ENCODE measurements at places on chromosomes 13 and 19. TPM values are rescaled to one million over a fixed set of nuclear protein-coding genes. Genes with fewer than 3 reads are reported as not detected.

BCKDHA gene
- total RNA-seq = 23.0 TPM

FPR1 gene
- not detected for total RNA-seq

- no peaks in the 10 kb centered on the region for H3K27me3 ChIP-seq
- peaks cover 17% of the 10 kb centered on the region for H3K4me1 ChIP-seq
- no peak for DNase-seq
- H3K36me3 ChIP-seq = peaks cover 24% of the 10 kb centered on the region
- no peak overlapping the region for H3K27ac ChIP-seq
- H3K4me3 ChIP-seq = no peak overlapping the region
Measured at GRCh38 chr19:50030937-50031336, 5.1 kb downstream of the ZNF473 start.

GRCh38 chr19:12766051-12766521 lies 9.3 kb downstream of the HOOK2 start:
- DNase-seq = peak; percentile 95
- H3K36me3 ChIP-seq = peaks cover 57% of the 10 kb centered on the region
- peak overlapping the region; percentile 42 for H3K4me3 ChIP-seq
- peaks cover 12% of the 10 kb centered on the region for H3K4me1 ChIP-seq
- H3K27ac ChIP-seq = peak overlapping the region; percentile 55
- H3K27me3 ChIP-seq = no peaks in the 10 kb centered on the region

DNA sequence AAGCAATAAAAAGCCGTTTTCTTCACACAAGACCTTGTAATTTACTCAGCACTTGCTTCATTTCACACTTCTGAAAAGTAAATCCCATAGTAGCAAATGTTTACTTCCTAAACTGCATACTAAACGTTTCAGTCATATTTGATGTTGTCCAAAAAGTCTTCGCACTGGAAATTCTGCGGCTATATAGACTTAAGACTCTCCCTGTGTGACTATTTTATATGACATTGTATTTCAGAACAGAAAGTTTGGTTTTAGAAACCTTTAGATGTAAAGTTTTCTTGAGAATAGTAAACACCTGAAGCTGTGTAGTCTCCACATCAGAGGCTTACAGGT lies 29.6 kb downstream of the ZAR1L start:
- H3K4me3 ChIP-seq = no peak overlapping the region
- H3K4me1 ChIP-seq = peaks cover 22% of the 10 kb centered on the region
- H3K27ac ChIP-seq = no peak overlapping the region
- H3K36me3 ChIP-seq = peaks cover 30% of the 10 kb centered on the region

DNA sequence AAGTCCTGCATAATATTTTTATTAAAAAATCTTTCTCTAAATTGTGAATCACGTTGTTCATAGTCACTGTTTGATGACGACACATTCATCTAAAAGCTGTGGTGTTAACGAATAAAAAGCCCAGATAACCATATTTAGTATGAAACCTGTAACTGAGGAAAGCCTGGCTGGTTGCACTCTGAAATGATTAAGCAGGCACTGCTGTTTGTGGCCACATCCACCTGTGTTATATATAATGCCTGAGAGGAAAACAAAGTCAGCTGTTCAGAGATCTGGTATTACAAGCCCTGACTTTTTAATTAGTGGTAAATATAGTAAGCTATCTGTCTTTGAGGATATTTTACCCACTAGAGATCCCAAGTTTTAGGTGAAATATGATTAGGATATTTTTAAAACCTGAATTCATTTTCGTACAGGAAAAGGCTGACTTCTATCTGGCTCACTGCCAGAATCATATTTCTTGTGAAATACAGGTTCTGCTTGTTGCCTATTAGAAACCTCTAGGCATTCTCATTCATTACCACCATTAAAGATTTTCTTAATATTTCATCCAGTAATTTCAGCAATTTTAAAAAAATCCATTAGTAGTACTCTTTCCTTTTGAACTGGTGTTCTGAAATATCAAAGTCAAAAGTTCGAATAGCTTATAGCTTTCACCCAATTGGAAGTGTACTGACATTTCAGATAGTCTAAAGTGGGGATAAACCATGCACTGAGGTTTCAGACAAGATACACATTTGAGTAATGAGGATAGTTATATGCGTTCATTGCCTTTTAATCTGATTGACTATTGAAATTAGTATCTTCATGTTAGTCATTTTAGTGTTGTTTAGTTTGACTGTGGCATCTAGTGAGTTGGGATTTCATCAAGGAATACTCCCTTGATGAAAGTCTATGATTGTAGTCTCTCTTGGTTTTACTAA lies 79.7 kb downstream of the LMO7 start:
- H3K27ac ChIP-seq = no peak overlapping the region
- H3K27me3 ChIP-seq = no peaks in the 10 kb centered on the region
- DNase-seq = no peak
- no peaks in the 10 kb centered on the region for H3K36me3 ChIP-seq
- no peaks in the 10 kb centered on the region for H3K4me1 ChIP-seq

Measured in stomach (tissue), 19 donors.